B cell (primary cell): ENCODE measurements at places on chromosomes 4 and X. TPM values are rescaled to one million over a fixed set of nuclear protein-coding genes. Genes with fewer than 3 reads are reported as not detected.

DNA sequence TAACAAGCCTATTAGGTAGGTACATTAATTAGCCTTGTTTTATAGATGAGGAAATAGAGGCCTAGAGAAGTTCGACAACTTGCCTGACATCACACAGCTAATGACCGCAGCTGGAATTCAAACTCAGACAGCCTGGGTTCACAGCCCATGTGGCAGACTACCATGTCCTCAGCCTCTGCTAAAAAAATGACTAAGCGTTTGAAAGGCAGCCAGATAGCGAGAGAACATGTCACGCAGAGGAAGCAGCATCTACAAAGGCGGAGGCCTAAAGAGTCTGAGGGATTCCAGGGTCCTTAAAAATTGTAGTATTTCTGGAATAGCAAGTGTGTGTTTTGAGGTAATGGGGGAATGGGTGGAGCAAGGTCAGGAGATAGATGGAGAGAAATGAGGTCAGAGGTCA lies 33.2 kb upstream of the BMP15 start:
- DNase-seq: no peak

Gene MAPK10
- 3.1 and 3.7 TPM in 2 replicates for total RNA-seq

DNA sequence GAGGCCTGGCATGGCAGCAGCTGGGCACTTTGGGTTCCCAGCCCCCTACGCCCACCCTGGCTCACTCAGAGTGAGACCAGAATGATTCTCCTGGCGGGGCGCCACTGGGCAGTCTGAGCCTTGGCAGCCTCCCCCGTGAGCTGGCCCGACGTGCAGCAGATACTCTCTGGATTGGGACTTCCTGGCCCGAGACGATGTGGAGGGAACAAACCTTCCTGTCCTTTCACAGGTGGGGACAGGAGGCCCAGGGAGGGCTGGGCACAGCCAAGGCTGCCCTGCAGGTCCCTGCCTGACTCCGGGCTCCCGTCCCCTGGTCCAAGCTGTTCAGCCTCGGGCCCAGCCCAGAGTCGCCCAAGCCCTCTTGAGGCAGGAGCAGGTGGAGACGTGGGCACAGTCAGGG lies 17.9 kb upstream of the ADD1 start:
- no peak for DNase-seq

GRCh38 chrX:26586570-26586969 lies 370.6 kb downstream of the MAGEB5 start:
- no peak for DNase-seq

Gene FHIP1A
- total RNA-seq: 0.46 and 0.76 TPM in 2 replicates

Gene SERPINA7
- not detected in 2 replicates for total RNA-seq

DNA sequence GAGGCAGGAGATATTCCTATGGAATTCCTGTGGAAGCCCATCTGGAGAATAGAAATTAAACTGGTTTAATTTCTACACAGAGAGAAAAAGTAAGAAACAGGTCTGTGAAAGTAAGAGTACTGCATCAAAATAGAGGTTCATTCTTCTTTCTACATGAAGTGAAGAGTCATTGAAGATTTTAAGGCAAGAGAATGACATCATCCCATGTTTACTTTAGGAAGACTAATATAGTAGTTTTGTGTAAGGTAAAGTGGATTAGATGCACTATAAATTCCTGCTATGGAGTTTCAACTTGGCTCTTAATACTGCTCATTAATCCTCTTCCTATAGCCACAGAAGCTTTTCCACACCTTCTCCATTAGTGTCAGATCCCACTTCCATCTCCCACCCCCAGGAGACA lies 47.6 kb downstream of the CNGA1 start:
- no peak for DNase-seq
